ENCODE measurements at places on chromosomes 7 and 10.

GRCh38 chr7:16026253-16027020, 340.0 kb upstream of the MEOX2 start:
- no peak for DNase-seq

DNA sequence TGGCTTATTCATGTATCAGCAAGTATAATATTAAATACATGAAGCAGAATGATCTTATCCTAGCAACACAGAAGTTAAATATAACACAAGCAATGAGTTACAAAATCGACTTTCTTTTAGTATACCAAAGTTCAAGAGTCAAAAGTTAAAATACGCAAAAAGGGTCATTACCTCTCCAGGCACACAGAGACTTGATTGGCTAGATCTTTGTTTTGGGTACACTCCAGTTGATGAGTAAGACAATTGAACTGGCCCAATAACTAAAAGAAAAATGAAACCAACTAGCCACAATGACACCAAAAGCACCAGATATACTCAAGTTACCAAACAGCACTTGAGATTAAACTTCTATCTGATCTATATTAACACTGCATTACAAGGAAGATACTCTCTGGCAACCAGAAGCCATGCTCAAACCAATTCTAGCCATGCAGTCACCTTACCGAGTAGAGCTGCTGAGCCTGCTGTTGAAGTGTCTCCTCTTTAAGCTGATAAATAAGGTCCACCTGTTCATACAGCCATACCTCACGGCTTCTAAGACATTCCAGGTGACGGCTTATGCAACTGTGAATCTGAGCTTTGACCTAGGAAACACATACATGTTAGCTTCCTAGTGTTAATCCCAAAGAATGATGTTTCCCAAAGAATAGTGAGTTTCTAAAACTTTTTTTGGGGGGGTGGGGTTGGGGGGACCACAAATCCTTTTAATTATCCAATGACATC, 15.6 kb downstream of the NCOA4 start:
- DNase-seq: no peak

- no peak for DNase-seq
Observed at GRCh38 chr10:990808-991207, 2.6 kb downstream of the GTPBP4 start.

DNA sequence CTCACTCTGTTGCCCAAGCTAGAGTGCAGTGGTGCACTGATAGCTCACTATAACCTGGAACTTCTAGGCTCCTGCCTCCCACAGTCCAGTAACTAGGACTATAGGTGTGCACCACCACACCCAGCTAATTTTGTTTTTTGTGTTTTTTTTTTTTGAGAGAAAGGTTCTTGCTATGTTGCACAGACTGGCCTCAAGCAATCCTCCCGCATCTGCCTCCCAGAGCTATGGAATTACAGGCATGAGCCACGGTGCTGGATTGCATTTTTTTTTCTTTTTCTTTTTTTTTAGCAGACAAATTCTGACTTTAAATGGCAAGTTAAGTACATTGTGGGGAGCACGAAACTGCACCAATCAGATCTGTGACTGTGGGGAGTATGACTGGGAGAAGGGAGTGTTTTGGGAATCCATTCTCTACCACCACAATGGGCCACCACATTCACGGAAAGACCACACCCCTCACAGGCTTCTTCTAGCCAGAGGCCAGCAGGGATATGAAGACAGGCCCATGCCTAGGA, 58.1 kb upstream of the MSMB start:
- no peak for DNase-seq

DNA sequence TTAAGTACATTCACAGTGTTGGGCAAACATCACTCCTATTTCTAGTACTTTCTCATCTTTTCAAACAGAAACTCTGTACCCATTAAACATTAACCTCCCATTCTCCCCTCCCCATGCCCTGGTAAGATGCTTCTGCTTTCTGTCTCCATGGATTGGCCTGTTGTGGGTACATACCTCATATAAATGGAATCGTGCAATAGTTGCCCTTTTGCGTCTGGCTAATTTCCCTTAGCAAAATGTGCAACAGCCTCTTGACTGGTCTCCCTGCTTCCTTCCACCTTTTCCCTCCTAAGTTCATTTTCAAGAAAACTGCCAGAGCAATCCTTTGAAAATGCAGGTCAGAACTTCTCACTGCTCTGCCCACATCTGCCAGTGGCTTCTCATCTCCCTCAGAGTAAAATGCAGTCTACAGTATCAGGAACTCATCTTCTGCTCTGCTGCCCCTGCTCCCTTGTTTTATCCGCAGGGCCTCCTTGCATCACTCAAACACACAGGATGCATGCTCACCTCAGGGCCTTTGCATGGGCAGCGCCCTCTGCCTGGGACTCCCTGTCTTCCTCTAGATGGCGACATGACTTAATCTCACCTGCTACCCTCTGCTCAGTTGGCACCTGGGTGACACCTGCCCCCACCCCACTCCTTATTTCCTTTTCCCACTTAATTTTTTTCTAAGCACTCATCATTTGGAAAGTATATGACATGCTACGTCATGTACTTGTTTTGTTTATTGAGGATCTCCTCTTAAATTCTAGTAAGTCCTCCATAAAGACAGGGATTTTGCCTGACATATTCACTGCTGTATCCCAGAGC, 44.3 kb upstream of the ECHDC3 start:
- DNase-seq: no peak

- no peak for DNase-seq
Observed at GRCh38 chr10:76311752-76312636, 880.6 kb downstream of the LRMDA start.

DNA sequence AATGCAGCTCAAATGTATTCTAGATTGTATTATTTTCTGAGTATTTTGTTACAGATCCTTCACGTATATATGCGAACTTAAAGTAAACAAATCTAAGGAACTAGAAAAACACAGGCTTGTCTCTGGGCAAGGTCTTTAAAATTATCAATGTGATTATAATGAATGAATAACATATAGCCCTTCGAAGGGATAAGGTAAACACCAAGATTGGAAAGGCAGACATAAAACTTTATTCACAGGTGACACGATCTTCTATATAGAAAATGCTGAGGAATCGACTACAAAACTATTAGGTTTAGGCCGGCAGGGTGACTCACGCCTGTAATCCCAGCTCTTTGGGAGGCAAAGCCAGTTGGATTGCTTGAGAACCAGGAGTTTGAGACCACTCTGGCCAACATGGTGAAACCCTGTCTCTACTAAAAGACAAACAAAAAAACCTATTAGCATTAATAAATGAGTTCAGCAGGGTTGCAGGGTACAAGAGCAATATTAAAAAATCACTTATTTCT, 80.4 kb downstream of the CNNM2 start:
- no peak for DNase-seq
